ENCODE measurements at places on chromosomes 6 and 20. TPM values are rescaled to one million over a fixed set of nuclear protein-coding genes. Genes with fewer than 3 reads are reported as not detected.

GRCh38 chr6:20711518-20711917 lies 177.3 kb downstream of the CDKAL1 start:
- no peak for DNase-seq

DNA sequence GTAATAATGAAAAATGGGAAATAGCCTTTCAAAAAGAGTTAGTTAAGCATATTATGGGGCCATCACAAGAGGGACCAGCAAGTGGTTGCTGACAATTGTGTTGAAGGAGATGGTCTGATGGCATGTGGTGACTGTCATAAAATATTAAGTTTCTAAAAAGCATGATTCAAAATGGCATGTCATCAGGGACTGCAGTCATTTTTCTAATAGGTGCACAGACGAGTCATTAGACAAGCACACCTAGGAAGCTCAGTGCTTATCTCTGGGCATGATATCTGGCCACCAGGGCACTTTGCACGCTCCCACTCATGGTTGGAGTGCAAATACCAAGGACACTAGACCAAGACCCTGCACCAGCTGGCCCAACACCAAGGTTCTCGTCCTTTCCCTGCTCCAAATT lies 226.5 kb downstream of the ANKRD60 start:
- no peak for DNase-seq

DNA sequence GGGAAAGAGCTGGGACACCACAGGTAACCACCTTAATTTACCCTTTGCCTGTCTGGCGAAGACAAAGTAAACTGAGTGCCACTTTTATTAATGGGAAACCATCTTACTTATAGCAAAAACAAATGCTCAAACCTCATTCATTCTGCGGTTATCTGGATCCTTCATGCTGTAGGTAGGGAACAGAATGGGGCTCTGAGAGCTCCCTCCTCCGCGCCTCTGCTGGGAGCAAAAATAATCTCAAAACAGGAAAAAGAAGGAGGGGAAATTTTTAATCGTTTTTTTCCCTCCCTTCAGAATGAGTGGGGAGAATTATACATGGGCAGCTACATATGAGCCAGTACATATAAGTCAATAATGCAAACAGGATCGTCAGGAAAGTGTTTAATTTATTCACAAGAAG lies 177.3 kb downstream of the GMPR start:
- no peak for DNase-seq

DNA sequence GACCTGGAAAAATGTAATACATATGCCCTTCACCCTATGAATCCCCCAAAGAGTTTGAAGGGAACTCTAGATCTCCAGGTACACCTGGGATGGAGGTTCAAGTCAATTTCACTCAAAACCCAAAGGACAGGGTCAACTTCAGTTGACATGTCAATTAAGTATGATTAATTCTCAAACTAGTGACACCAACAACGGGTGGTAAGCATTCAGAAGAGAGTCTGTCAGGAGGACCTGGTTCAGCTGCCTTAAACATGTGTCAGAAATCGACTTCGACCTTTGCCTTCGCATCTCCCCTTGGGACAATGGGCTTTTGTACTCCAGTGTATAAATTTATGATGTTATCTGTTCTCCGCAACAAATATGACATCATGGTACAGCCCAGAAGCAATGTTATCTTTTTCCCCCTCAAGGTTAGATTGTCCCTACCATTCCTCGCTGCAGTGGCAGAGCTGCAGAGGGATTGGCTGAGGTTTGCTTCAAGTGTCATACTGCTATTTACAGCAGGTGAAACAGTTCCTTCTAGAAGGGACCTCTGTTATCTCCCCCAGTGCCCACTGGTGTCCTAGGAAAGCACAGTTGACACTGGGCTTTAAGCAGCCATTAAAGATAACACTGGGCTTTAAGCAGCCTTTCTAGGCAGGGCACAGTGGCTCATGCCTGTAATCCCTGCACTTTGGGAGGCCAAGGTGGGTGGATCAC lies 94.7 kb upstream of the SNX9 start:
- no peak for DNase-seq

Gene WFDC10B
- total RNA-seq = not detected

Data from right cardiac atrium (tissue), 5 donors.